ENCODE measurements at places on chromosomes 3 and 15.

- no peak for DNase-seq
Measured at GRCh38 chr3:160069986-160070385, 81.4 kb downstream of the IL12A start.

GRCh38 chr3:113275929-113276750, 64.8 kb downstream of the BOC start:
- DNase-seq: no peak

- DNase-seq: no peak
Measured at GRCh38 chr3:40306336-40306735, 3.2 kb upstream of the EIF1B start.

DNA sequence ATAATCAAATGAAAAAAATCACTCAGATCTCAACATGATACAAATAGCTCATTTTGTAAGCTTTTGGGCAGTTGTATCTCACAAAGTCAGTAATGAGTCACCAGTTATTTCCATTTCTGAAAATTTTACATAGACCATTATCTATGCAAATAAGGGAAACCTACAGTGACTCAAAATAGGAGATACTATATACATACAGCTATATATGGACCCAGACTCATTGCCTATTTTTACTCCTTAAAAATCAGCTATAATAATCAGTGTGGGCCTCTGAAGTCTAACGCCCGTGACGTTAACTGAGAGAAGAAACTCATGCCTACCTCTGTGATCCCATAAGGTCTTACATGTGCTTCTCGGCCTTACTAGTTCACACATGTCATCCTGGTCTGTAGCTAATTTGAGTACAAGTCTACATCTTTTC, 31.6 kb downstream of the LRIG1 start:
- DNase-seq: no peak

DNA sequence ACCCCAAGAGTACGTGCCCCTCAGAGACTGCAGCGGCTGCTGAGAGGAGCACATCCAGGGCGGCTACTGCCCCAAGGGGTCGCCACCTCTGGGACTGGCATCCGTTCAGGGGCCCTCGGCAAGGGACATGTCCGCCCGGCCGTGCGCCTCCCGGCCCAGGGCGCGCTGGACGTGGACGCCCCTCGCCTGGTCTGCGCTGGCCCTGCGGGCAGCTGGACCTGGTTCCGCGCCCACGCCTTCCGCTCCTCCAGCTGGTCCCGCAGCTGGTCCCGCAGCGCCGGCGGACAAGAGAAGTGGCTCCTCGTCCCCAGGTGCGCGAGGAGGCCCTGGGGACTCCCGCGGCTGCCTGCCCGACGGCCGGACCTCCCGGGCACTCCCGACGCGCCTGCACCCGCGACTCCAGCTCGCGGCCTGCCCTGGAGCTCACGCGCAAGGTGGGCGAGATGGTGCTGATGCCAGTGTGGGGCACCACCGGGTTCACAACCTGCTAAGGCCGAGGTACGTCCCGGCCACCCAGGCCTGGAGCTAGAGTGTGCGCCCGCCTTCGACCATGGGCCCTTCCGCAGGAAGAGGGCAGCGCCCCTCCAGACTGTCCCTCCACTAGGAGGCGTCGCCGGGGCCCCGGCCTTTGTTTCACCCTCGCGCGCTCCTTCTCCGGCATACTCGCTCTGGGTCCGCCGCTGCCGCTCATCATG, 14.4 kb upstream of the GP9 start:
- DNase-seq: peak; percentile 54

DNA sequence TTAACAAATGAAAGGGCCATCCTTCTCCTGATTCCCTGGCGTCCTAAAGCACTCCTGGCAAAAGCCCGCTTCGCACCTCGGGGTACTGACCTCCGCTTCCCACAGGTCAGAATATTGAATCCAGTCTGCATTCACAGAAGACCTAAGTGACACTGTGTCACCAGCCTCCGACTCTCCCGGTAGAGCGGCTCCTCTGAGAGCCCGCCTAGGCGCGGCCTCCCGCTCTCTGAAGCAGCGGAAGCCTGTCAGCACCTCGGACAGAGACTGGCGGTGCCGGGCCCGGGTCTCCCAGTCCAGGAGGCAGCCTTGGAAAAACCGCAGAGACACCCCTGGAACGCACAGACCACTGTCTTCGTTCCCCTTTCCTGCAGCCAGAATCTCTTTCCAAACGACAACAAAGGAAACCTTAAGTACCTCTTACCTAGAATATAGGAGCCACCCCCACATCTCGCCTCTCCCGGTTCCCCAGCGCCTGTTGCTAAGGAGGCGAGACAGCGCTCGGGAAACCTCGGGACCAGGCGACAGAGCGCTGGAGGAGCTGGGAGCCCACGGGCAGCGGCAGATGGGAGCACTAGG, 1.2 kb downstream of the GABRB3 start:
- DNase-seq: no peak

GRCh38 chr15:40358471-40359353, 693 bp downstream of the DISP2 start:
- no peak for DNase-seq

GRCh38 chr3:51985063-51985462, 1.7 kb downstream of the ACY1 start:
- DNase-seq: no peak

- DNase-seq: peak; percentile 76
Measured at GRCh38 chr15:66387163-66388042, 691 bp downstream of the MAP2K1 start.

- no peak for DNase-seq
Measured at GRCh38 chr3:38645601-38646000, 3.9 kb downstream of the SCN5A start.

GRCh38 chr3:30638685-30639412, 32.4 kb downstream of the TGFBR2 start:
- no peak for DNase-seq

DNA sequence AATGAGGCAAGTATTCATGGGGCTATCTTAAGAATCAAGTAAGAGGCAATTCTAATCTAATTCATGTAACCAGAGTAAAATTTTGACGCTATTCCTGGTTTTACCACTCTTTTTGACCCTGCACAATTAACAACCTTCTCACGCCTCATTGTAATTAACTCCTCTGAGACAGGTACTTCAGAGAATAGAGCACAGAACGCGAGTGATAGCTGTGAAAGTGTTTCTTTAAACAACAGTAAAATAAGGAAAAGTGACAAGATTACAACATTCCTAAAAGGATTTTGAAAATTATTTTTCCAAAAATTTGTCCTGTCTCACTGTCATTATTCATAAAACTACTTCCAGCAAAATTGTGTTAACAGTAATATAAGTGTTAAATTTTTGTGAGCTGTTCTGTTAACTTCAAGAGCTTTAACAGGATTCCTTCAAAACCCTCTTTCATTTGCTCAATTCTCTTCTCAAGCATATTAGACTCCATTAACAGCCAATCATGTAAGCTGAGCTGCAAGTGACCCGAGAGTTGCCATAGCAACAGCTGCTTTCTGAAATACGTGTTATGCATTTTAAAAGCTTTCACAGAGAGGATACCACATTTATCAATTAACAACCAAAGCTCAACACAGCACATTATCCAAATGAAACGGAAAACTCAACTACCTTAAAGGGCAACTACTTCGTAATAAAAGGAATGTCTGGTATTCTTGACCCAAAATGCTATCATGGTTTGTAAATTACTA, 93.1 kb downstream of the STAG1 start:
- DNase-seq: no peak

DNA sequence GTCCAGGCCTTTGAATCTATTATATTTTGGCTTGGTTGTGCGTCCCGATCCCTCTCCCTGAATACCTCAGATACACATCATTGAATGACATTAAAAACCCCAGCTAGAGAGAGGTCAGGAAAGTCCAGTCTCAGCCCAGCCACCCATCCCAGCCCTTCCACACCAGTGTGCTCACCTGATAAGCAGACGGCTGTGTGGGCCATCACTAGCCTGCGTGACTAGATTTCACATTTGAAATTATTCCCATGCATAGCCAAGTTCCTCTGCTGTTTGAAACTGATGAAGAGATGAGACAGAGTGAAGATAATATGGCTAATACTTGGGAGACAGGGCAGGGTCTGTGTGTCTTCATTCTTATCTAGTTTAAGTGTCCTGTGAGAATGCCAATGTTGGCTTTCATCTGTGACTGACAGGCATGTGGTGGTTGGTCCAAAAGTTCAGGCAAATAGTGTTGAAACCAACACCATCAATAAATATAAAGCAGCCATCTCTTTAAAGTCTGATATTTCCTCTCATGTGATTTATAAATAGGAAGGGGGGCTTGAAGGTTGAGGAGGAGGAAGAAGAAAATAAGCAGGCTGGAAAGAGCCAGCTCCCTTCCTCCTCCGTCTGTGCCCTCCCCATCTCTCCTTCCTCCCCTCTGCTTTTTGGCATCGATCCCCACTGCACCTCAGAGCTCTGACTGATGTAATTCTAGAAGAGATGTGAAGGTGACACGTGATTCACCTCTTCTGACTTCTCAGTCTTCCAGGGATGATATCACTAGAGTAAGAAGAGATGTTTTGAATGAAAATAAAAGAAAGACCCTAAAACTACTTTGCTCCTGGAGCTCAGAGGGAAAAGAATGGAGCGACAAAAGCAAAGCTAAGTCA, 5.1 kb downstream of the FAM43A start:
- DNase-seq: no peak

- DNase-seq: no peak
Measured at GRCh38 chr3:194686414-194686815, 732 bp downstream of the FAM43A start.

- DNase-seq: no peak
Measured at GRCh38 chr3:52715714-52716305, 9.9 kb downstream of the SPCS1 start.

DNA sequence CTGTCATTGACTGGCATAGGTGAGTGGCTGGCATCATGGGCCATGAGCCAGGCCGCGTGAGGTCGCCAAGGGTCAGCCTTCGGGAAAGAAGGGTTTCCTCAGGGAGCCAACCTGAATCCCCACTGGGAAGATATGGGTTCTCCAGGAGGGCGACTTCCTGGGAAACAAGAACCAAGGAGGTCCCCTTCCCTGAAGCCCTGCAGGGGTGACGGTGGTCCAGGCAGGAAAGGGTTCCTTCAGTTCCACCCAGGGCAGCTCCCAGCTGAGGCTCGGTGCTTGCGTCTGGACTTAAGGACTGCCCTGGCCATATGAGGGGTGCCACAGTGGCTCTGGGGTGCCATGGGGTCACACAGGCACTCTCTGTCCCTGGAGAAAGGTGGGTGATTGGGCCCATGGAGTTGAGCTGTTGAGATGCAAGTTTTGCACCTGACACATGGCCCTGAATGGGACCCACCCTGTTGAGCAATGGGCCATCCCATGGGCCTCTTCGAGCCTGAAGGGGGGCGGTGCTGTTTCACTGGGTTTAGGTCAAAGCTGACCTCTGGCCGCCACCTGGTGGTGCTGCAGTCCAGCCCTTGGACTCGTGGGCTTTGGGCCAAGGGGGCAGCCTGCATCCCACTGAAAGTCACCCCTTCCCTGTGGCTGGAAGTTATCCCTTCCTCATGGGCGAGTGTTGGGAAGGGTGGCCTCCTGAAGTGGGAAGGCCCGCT, 228.1 kb downstream of the SNRPN start:
- no peak for DNase-seq

GRCh38 chr15:25850154-25851111, 12.7 kb downstream of the ATP10A start:
- peak; percentile 78 for DNase-seq

DNA sequence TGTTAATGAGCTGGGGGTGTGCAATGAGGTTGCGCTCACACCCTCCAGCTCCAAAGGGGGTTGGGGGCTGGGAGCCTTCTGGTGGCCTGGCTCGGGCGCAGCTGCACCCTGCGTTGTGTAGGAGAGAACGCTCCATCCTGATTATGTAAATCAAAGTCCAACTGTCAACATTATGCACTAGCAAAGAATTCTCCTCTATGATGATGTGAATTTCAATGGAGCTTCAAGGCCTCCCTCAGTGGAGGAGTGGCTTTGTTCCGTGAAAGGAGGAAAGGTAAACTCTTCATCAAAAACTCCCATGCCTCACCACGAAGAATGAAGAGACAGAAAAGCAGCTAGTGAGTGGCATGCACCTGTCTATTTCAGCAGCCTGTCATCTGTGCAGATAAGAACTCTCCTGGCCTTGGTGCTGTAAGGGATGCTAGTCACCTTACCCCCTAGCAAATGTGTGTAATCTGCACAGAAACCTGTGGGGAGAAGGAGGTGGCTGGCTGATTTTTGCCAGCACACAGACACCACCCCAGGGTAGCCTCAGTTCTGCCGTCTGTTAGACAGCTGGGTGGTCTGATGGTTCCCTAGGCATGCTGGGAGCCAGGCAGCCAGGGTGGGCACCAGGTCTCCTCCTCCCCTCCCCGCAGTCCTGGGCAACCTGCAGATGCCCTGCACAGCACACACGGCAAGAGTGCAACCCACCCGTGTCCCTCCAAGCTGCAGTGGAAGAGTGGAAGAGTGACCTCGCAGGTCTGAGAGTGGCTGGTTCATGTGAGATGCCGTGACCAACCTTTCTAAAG, 47.0 kb upstream of the TRPM1 start:
- DNase-seq: no peak

GRCh38 chr15:58921267-58921790, 12.2 kb downstream of the SLTM start:
- no peak for DNase-seq

- no peak for DNase-seq
Measured at GRCh38 chr3:34582055-34582454, 783.6 kb downstream of the PDCD6IP start.

GRCh38 chr15:51189669-51190385, 95.1 kb upstream of the TNFAIP8L3 start:
- DNase-seq: no peak

Data from activated T-cell treated with anti-CD3 and anti-CD28 coated beads, Interleukin-2, amount 50 U/mL, for 1 hour (primary cell).